ENCODE measurements at places on chromosomes 7 and 10.

DNA sequence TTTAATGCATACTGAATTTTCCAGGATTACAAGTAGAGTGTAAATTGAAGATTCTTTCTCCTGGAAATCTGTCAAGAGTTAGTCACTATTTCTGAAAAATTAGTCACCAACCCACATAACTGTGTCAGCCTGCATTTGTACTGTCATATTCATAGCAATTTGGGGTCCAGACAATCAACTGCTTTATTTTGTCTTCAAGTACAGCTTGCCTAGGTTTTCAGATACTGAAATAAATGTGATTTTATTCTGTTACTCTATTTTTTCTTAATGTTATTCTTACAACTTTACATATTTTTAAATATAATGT lies 55.1 kb downstream of the CUBN start:
- peak; percentile 67 for DNase-seq

- no peak for DNase-seq
Measured at GRCh38 chr7:71535616-71536015, 403.7 kb downstream of the GALNT17 start.

GRCh38 chr10:31381766-31382316 lies 62.8 kb downstream of the ZEB1 start:
- peak; percentile 31 for DNase-seq

DNA sequence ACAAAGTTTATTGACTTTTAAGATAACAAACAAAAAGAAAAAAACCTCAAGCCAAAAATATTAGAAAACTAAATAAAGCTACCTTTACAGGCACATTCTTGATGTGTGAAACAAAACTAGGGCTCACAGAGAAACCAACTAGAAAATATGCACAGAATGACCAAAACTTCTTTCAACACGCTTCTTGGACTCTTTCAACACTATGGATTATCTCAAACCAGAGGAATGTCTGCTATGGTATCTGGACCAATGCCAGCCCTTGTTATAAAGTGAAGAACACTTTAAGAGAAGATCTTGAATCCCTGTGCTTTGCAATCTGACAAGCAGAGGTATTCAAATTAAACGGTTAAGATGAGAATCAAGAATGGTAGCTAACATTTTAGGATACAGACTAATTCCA lies 76.6 kb downstream of the DNAJC1 start:
- peak; percentile 97 for DNase-seq

- peak; percentile 13 for DNase-seq
Measured at GRCh38 chr10:29344073-29344820, 55.4 kb downstream of the LYZL1 start.

GRCh38 chr10:30762620-30763019 lies 133.1 kb upstream of the LYZL2 start:
- DNase-seq = no peak

- DNase-seq = no peak
Measured at GRCh38 chr7:54769203-54769602, 10.2 kb upstream of the SEC61G start.

DNA sequence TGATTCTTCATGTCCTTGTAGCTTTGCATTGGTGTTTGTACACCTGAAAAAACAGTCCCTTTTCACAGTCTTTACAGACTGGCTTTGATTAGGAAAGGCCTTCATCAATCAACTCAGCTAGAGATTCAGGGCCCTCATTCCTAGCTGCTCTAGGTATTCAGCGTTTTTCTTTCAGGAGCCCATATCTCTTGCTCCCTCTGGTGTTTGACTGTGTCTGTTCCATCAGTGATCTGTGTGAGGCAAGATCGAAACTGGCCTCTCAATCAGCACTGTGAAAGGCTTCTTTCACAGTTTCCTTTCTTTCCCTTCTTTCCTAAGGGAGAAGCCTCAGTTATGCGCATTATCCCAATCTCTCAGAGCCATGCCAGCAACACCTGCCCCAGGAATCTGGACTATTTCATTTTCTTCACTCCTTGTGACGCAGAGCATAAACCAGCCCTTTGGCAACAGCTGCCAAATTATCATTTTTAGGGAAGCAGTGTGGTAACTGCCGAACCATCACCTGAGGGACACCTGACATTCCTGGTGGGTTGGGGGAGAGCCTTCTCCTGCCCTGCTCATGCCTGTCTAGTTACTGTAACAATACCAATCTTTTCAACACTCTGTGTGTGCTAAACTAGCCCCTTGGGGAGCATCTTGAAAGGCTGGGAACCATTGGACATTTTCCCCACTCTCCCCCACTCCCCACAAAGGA lies 75.7 kb upstream of the CCDC71L start:
- peak; percentile 86 for DNase-seq

DNA sequence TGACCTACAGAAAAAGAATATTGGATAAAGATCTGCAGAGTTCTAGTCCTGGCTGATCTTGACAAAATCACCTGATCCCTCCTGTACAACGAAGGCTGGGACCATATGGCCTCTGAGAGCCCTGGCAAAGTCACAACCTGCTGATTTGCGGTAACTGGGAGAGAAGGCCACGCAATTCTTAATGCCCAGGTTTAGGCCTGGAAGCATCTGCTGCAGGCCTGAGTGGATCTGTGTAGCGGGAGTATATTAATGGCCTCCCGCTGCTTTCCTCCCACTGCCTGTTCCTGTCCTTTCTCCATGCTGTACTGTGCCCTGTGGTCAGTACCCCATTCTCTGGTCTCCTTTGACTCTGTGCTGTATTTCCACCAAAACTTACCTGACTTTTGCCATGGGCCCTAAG lies 24.2 kb downstream of the AKR1B1 start:
- DNase-seq = no peak

DNA sequence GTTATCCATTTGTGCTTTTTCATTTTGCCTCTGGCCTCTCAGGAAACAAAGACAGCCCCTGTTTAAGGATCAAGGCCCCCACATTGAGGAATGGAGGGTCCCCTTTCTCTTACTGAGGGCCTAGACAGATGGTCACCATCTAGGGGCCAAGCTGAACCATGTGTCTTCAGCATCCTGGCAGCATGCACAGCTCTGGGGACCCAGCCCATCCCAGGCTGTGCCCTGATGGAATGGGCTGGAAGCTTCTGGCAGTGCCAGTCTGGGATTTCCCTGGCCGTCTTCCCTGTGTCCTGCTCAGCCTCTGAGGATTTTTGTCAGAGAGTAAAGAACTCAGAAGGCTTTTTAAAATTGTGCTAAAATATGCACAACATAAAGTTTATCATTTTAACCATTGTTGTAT lies 116.8 kb downstream of the ITIH5 start:
- DNase-seq = no peak

DNA sequence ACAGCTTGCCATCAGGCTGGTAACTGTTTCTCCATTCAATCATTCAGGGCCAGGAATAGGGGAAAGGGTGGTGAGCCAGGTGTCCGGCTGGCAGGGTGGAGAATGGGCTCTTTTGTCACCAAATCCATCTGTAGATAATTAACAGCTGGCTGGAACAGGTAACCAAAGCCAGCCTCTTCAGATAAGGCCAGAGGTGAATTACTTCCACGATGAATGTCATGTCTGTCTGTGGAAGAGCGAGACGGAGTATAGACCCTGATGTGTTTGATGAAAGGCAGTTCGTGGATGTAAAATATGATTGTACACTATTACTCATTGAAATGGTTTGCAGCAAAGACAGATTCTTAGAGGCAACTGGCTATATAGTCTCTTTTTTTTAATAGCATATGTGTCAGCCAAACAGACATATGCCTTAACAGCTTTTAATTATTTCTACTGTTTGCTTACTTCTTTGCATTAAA lies 149.8 kb downstream of the KLF6 start:
- DNase-seq = no peak

All from AG10803 (cell line).